Stimulated activated CD4-positive, alpha-beta T cell treated with anti-CD3 and anti-CD28 coated beads, TNF-alpha, amount 100 ng/mL, for 4 hours (primary cell): ENCODE measurements at places on chromosomes 7 and 10.

GRCh38 chr7:78134256-78134655 is 335.7 kb downstream of the PHTF2 start:
- DNase-seq: no peak

DNA sequence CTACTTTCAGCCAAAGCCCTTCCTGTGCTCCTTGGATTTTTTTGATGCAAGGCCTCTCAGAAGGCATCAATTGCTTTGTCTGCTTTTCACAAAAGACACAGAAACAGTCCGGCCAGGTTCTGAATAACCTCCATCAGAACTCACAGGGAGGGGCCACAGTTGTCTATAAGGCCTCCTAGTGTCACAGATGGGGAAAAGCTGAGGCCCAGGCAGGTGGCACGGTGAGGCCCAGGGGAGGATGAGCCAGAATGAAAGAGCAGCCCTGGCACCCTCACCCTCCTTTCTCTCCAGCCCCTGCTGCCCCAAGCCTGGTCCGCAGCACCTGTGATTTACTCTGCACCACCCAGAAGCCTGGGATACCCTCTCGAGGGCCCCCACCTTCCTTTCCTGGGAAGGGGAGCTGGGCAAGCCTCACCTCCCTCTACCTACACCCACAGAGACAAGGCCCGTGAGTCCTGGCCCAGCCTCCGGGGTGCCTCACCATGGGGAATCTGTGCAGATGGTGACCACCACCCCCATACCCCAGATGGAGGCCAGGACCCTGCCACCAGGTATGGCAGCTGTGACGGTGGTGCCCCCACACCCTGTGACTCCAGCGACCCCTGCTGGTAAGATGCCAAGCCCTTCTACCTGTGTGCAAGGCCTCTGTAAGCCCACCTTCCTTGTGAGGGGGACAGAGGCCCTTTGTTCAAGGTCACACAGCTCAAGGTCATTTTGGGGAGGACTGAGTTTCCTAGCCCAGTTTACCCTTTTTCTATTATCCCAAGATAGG is 26.2 kb upstream of the ZNF467 start:
- peak; percentile 18 for DNase-seq

GRCh38 chr7:8014399-8014798 is 45.8 kb downstream of the GLCCI1 start:
- DNase-seq: no peak

DNA sequence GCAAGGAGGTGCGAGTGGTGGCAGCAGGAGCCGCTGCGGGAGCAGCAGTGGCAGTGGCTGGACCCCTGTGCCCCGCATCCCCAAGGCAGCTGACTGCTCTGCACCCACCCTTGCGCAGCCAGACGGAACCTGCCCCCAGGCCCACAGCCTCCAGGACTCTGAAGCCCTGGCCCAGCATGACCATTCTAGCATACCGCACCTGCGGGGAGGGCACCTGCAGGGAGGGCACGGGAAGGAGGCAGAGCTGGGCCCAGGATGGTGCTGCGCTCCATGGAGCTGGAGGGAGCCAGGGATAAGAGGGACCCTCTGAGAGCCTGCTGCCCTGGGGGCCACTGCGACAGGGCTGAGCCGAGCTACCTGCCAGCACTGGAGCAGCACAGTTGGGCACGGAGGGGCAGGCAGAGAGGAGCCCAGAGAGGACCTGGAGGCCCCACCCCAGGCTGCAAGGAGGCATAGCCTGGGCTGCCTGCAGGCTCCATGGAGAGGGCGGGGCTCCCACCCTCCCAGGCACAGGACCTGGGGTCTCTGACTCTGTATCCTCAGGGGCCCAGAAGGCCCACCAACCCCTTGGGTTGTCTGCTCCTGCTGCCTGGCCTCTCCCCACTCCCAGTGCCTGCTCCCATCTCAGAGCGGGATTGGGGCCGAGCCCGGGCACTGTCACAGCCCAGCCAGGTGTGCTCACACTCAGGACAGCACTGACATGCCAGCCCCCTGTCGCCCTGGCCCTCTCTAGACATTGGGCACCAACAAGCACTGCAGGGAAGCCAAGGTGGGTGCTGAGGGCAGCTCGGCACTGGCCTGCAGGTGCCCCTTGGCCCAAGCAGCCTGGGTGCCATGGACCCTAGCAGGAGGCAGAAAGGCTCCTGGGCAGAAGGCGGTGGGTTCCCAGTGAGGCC is 87.6 kb downstream of the HTR7 start:
- no peak for DNase-seq

- DNase-seq: no peak
These were observed 38.8 kb downstream of the RAMP3 start for GRCh38 chr7:45196374-45196773.

- DNase-seq: no peak
These were observed 176.1 kb upstream of the PHYHIPL start for GRCh38 chr10:59000162-59000825.

DNA sequence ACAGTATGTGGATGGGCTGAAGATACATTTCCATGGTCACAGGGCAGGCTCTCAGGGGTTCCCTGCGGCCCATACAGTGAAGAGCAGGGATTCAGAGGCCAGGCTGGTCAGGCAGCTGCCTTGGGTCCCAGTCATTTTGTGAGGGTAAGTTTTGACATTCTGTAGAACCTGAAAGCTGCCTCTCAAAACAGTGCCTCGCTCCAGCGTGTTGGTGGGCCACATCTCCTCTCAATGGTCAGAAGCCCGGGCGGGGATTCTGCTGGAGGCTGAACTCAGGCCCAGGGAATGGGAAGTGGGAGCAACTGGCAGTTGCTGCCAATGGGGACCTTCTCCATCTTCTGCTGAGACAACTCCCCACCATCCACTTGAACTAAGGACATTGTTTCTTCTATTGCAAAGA is 190.0 kb downstream of the PTPN20 start:
- DNase-seq: no peak

GRCh38 chr7:106071999-106072714 is 40.0 kb downstream of the SYPL1 start:
- DNase-seq: no peak

GRCh38 chr10:74034301-74034700 is 36.4 kb downstream of the VCL start:
- no peak for DNase-seq

DNA sequence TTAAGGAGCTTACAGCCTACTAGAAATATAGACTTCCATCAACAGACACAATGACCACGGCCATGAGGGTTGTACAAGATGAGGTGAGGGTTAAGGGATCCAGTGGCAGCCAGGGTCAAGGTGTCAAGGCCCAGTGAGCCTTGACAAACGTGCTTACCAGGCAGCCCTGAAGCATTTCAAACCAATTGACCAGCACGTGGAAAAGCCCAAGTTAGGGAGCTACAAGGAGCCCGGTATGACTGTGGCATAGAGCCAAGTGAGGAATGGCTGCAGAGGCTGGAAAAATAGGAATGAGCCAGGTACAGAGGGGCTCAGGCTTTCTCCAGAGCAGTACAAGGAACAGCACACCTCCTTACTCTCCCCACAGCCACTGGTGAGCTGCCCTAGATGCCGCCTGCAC is 12.7 kb downstream of the AFAP1L2 start:
- DNase-seq: no peak

DNA sequence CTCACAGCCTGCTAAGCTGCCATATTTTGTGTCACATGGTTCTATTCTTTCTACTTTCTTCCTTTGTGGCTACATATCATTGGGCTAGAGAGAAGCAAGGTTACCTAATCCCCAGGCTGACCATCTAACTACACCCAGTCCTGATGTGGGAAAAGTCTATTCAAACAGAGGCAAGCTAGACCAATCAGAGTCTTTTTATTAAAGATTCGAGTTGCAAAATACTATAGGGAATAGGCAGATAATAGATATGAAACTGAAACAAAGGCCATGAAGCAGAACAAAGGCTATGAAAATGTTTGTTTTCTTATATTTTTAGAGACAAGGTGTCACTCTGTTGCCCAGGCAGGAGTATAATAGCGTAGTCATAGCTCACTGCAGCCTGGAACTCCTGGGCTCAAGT is 36.7 kb downstream of the MTERF1 start:
- no peak for DNase-seq

GRCh38 chr10:102773986-102774385 is 30.2 kb downstream of the WBP1L start:
- no peak for DNase-seq

- no peak for DNase-seq
These were observed 187.9 kb downstream of the CDC14C start for GRCh38 chr7:49112222-49112621.

GRCh38 chr7:71521506-71521905 is 389.6 kb downstream of the GALNT17 start:
- DNase-seq: no peak

- no peak for DNase-seq
These were observed 328.9 kb upstream of the KCND2 start for GRCh38 chr7:119943942-119944600.

DNA sequence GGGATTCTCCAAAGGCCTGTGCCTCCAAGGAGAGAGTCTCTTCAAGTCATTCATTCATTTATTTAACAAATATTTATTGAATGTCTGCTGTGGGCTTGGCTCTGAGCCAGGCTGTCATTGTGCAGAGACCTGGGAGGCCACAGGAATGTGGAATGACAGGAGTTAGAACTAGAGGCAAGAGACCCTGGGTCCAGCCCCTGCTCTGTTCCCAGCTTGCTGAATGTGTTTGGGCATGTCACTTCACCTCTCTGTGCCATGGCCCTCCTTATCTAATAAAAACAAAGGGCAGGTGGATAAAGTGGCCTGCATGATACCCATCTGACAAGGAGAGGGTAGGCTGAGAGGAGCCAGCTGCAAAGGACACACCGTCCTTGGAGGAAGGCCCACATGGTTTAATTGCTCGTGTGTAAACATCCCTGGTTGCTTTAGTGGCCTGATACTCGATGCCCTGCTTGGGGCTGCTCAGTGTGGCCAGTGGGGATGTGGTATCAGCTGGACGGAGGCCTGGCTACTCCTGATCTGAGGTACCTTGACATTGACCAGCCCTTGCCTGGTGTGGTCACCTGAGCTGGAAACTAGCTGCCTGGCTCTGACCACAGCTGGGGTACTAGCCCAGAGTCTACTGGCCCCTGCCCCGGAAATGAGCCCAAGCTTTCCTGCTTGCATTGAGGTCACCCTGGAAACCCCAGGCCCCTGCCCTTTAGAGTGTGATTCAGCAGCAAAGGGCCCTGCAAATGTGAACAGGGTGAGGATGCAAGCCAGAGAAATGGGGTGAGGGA is 116.2 kb downstream of the CDH23 start:
- no peak for DNase-seq

GRCh38 chr10:26711324-26711723 is 13.8 kb downstream of the PDSS1 start:
- no peak for DNase-seq

GRCh38 chr7:135185471-135186260 is 15.2 kb upstream of the CYREN start:
- no peak for DNase-seq

DNA sequence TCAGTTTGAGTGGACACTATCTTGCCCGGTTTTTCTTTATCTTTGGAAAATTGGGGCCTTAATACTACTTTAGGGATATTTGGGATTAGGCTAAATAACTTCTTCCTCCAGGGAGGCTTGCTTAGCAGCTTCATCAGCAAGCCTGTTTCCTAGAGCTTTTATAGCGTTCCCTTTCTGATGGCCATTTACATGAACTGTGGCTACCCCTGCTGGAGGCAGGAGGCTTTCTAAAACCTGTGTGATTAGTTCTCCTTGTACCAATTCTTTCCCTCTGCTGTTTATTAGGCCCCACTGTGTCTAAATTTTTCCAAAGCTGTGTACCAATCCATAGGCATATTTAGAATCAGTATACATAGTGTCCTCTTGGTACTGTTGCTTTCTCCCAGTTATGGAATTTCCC is 61.7 kb upstream of the CNTNAP2 start:
- DNase-seq: no peak

DNA sequence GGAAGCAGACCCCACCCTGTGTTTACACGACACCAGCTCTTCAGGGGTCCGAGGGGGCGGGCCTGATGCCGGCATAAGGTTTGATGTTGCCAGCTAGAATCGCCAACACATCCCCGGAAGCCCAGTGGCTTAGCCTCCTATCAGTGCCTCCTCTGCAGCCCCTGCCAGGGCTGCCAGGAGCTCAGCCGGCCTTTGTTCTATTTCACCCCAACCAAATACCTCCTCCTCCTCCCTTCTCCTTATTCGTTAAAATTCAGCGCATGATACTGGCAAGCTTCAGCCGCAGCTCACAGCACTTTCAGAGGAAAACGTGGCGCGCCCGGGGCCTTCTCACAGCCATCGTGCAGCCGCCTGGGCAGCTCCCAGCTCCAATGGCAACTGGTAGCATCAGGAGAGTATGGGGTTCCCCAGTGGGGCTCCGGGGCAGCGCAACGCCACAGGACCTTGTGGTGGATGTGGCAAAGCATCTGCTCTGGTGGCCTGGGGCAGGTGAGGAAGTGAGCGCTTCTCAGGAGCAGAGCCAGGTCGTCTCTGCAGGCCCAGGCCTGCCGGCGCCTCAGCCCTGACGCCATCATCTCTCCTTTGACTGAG is 176.4 kb upstream of the RHEB start:
- no peak for DNase-seq

- no peak for DNase-seq
These were observed 318.1 kb downstream of the KCNMA1 start for GRCh38 chr10:77319557-77319956.

GRCh38 chr7:8702807-8703206 is 269.4 kb downstream of the NXPH1 start:
- no peak for DNase-seq

DNA sequence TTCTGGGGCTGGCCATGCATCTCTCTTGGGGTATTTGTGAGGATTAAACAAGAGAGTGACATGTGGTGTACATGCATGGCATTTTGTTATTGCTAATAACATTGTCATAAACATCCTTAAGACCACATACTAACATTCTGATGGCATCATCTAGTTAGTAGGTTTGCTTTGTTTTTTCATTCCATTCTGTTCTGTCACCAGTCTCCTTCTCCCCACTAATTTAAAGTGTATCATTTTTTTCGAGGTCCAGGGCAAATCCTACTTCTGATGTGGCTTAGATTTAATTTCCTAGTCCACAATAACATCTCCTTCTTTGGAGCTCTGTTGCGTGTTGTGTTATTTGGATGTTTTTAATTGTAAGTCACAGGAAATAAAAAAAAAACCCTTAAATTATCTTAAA is 248.1 kb downstream of the LRMDA start:
- no peak for DNase-seq

DNA sequence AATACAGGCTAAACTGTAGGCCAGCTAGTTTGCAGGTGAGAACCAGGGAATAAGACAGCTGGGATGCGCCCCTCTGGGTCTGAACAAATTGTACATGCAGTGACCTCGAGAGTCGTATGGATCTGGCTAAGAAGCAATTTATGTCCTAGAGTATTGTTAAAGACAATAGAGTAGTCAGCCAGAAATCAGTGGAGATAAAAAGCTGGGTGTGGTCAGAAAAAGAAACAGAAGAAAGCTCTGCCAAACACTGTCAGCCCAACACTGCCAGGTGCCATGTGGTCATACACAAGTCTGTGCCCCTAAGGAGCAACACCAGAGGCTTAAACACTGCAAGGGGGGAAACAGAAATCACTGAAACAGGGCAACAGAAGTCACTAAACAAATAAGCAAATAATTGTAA is 62.2 kb downstream of the CNOT4 start:
- no peak for DNase-seq

DNA sequence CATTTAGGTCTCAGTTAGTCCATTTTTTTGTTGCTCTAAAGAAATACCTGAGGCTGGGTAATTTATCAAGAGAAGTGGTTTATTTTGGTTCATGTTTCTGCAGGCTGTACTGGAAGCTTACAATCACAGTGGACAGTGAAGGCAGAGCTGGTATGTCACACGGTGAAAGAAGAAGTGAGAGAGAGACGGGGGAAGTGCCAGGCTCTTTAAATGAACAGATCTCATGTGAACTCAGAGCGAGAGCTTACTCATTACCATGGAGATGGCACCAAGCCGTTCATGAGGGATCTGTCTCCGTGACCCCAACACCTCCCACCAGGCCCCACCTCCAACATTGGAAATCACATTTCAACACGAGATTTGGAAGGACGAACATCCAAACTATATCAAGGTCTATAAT is 18.9 kb upstream of the PNLIPRP3 start:
- DNase-seq: no peak
